WTC11 (cell line): ENCODE measurements at places on chromosomes 7 and 10. TPM values are rescaled to one million over a fixed set of nuclear protein-coding genes. Genes with fewer than 3 reads are reported as not detected.

- peak overlapping the region; percentile 68 for H3K4me3 ChIP-seq
- H3K27me3 ChIP-seq, result no peaks in the 10 kb centered on the region
- no peak overlapping the region for H3K27ac ChIP-seq
These were observed 918 bp downstream of the CALHM2 start for GRCh38 chr10:103451091-103451813.

DNA sequence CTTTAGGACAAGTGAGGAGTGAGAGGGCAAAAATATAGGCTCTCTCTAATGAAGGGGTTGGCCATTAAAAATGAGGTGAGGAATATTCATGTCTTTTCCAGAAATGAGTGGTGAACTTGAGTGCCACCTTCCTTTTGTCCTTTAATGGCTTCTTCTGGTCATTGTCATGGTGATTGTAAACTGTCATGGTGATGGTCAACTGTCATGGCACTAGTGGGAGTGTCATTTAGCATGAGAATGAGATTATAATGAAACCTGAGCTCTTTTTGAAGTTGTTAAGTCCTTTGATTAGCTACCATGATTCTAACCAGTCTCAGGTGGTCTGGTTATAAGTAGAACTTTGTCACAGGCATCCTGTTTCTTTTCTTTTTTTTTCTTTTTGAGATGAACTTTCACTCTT is 524.4 kb downstream of the NEBL start:
- peaks cover 42% of the 10 kb centered on the region for H3K36me3 ChIP-seq
- peak overlapping the region; percentile 66 for H3K4me3 ChIP-seq
- H3K4me1 ChIP-seq, result peaks cover 60% of the 10 kb centered on the region
- DNase-seq, result no peak

DNA sequence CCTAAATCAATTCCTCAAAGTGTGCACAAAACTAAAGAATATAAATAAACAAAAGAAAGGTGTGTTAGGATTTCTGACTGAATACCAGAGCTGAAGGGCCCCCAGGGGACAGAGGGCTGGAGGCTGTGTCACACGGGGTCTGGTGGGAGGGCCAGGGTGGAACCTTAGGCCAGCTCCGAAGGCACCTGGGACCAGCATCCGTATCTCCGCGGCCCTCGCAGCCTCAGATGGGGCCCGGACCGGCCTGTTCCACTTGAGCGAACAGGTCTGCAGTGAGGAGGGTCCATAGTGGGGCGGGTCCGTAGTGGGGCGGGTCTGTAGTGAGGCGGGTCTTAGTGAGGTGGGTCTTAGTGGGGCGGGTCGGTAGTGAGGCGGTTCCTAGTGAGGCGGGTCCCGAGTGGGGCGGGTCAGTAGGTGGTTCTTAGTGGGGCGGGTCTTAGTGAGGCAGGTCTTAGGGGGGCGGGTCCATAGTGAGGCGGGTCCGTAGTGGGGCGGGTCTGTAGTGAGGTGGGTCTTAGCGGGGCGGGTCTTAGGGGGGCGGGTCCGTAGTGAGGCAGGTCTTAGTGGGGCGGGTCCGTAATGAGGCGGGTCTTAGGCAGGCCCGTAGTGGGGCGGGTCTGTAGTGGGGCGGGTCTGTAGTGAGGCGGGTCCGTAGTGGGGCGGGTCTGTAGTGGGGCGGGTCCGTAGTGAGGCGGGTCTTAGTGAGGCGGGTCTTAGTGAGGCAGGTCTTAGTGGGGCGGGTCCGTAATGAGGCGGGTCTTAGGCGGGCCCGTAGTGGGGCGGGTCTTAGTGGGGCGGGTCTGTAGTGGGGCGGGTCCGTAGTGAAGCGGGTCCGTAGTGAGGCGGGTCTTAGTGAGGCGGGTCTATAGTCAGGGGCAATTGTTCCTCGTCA is 15.1 kb downstream of the GPR146 start:
- H3K27ac ChIP-seq, result peak overlapping the region; percentile 80
- peaks cover 10% of the 10 kb centered on the region for H3K4me1 ChIP-seq
- H3K27me3 ChIP-seq, result no peaks in the 10 kb centered on the region
- H3K36me3 ChIP-seq, result no peaks in the 10 kb centered on the region

- no peak within 1 kb of the TSS; the same call in 1 of the 2 replicates for H3K27ac ChIP-seq
- no peaks in the 10 kb centered on the region for H3K36me3 ChIP-seq
- peaks cover 7% of the 10 kb centered on the region for H3K4me1 ChIP-seq
- H3K4me3 ChIP-seq, result peak within 1 kb of the TSS; percentile 83
- peak; percentile 96 for DNase-seq
These were observed at the start of gene MLXIPL for GRCh38 chr7:73623798-73624668. TSS of gene MLXIPL (minus strand) at chr7:73624522. CDS start at chr7:73624492, 30 bp downstream.

GRCh38 chr7:44431091-44431608 is 59.3 kb downstream of the NUDCD3 start:
- H3K4me3 ChIP-seq, result no peak overlapping the region
- no peaks in the 10 kb centered on the region for H3K27me3 ChIP-seq
- H3K27ac ChIP-seq, result no peak overlapping the region
- H3K36me3 ChIP-seq, result peaks cover 8% of the 10 kb centered on the region

DNA sequence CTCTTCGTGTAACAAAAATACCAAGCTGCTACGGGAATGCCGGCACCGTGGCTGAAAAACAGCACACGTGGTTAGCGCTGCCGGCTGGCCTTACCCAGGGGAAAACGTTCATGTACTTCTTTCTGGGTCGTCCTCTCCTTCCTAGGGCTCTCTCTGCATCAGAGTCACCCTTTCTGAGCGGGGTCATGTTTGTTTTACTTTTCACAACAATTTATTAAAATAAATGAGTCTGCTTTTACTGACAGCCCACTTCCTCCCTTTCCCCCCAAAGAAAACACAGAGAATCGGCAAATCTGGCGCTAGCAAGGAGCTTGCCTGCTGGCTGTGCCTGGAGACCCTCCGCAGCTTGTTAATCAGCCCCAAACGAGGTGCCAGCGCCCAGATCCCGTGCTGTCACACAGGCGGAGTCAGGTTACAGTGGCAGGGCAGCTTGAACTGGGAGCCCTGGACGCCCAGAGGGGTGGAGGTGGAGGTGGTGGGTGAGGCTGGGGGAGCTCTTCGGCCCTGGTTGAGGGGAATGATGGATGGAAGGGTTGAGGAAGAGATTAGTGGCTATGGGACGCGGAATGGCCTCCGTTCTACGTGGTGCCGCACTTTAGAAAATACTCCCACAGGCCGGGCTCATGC is 162.2 kb upstream of the TNS3 start:
- H3K27me3 ChIP-seq, result no peaks in the 10 kb centered on the region
- peaks cover 20% of the 10 kb centered on the region for H3K4me1 ChIP-seq
- H3K4me3 ChIP-seq, result no peak overlapping the region
- peak; percentile 57 for DNase-seq

DNA sequence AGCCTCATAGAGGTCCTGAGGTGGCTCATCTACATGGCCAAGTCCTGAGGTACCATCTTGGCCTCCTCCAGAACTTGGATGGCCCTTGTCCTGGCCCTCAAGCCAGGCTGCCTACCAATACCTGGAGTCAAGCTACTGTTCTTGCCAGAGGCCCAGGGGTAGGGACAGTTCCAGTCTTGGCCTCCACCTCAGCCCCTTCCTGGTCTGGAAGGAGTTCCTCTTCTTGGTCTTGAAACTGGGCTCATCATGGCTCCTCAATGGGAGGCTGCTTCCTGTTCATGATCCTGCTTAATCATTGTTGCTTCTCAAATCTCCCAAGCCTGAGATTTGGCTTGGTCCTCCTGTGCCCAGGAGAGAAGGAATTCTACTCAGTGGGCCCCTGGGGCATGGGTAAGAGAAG is 3.9 kb downstream of the HPS6 start:
- H3K4me1 ChIP-seq, result peaks cover 14% of the 10 kb centered on the region
- no peaks in the 10 kb centered on the region for H3K36me3 ChIP-seq
- H3K27me3 ChIP-seq, result peaks cover 7% of the 10 kb centered on the region
- H3K27ac ChIP-seq, result peak overlapping the region; percentile 7; the same call in 1 of the 2 replicates
- DNase-seq, result no peak

DNA sequence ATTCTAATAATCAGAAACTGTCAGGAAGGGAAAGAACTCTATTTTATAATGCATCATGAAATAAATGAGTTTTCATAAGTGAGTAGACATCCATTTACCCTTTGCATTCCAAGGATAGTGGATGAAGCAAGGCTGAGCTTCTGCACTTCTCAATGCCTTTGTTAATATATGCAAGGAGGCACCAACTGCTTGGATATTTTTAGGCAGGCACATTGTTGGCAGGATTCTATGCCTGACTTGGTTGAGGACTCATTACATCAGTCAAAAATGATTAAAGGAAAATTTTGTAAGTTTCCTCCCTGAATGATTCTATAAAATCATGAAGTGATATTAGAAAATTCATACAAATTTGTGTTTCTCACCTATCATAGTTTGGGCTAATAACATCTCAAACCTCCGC is 612.2 kb upstream of the POM121L12 start:
- no peak overlapping the region for H3K27ac ChIP-seq
- no peak overlapping the region for H3K4me3 ChIP-seq
- H3K4me1 ChIP-seq, result no peaks in the 10 kb centered on the region
- H3K27me3 ChIP-seq, result no peaks in the 10 kb centered on the region

- no peaks in the 10 kb centered on the region for H3K36me3 ChIP-seq
- H3K27me3 ChIP-seq, result peaks cover 21% of the 10 kb centered on the region
- 0 out of 2 replicates have a peak, but pooled peaks cover 3% of the 10 kb centered on the region for H3K4me1 ChIP-seq
- no peak overlapping the region for H3K4me3 ChIP-seq
- H3K27ac ChIP-seq, result no peak overlapping the region
These were observed 1.6 kb downstream of the VSTM4 start for GRCh38 chr10:49113741-49114141.

DNA sequence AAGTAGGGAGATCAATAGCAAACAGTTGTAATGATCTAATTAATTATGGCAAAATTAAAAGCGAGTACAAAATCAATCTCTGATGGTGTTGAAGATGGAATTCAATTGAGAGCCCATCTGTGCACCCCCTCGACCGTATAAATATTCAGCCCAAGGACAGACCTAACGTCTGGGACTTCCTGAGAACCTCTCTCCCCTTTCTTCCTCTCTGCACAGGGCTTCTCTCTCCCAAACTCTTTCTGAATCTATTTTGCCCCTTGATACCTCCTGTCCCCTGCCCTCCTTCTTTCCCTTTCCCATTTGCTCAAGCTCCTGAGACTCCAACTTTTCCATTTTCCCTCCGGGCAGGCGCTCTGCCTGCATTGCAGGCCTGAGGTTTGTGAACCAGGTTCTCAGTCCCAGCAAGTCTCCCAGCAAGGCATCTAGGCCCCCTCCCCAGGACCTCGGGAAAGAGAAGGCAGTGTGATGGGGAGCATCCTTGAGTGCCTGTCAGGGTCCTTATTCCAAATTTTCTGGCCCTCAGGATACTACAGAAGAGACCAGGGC is 8.5 kb upstream of the PAX2 start:
- no peaks in the 10 kb centered on the region for H3K36me3 ChIP-seq
- no peak for DNase-seq
- H3K27ac ChIP-seq, result no peak overlapping the region
- H3K4me3 ChIP-seq, result peak overlapping the region; percentile 43
- H3K4me1 ChIP-seq, result peaks cover 66% of the 10 kb centered on the region

DNA sequence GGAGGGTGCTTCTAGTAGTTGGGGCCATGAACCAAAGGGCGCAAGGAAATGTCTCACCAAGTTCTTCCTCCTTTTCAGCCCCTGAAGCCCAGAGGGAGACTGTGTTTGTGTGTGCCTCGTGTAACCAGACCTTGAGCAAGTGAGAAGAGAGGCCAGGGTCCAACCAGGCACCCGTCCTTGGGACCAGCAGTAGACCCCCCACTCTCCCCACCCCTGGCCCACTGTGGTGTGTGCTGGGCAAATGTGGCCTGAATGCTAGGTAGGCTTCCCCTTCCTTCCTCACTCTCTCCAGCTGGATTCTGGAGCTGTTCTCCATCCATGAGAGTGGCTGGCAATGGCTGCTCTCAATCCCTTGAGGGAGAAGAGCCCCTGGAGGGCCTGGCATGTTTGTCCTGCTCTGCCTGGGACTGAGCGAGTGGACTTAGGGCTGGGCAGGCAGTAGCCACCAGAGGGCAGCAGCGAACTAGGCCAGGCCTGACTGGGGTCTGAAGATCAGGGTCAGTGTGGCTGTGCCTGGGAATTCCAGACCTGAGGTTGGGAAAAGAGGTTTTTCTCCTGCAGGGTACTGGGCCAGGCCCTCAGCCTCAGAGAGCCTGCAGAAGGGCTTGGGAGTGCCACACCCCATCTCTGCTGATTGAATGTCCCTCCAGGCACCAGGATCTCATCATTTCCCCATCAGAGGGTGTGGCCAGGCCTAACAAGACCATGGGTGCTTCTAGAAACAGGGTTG is 12.5 kb downstream of the SFRP5 start:
- H3K4me1 ChIP-seq, result peaks cover 14% of the 10 kb centered on the region
- peaks cover 32% of the 10 kb centered on the region for H3K36me3 ChIP-seq
- no peak overlapping the region for H3K4me3 ChIP-seq
- H3K27me3 ChIP-seq, result no peaks in the 10 kb centered on the region
- peak overlapping the region; percentile 53; the same call in 1 of the 2 replicates for H3K27ac ChIP-seq

GRCh38 chr7:128322040-128322643 is 21.6 kb downstream of the RBM28 start:
- H3K27me3 ChIP-seq, result no peaks in the 10 kb centered on the region
- H3K27ac ChIP-seq, result no peak overlapping the region
- no peaks in the 10 kb centered on the region for H3K4me1 ChIP-seq
- no peak for DNase-seq

DNA sequence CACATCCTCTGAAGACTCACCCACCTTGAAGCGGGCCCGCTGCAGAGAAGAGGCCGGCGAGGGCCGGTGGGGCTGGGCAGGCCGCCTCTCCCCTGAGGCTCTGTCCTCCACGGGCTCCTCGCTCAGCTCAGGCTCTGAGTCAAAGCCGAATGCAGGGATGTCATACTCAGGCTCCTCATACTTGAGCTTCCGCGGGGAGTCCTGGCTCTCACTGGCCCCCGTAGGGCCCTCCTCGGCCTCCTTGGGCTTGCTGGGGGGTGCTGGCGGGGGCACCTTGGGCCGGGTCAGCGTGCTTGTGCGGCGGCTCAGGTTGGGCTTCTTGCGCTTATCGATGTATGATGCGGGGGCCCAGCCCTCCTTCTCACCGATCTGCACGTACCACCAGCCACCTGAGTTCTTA is 109.9 kb downstream of the NEURL1 start:
- peaks cover 6% of the 10 kb centered on the region for H3K4me1 ChIP-seq
- no peak overlapping the region for H3K27ac ChIP-seq
- peaks cover 5% of the 10 kb centered on the region; the same call in 1 of the 2 replicates for H3K27me3 ChIP-seq

- DNase-seq, result no peak
- no peak overlapping the region for H3K4me3 ChIP-seq
- H3K27ac ChIP-seq, result no peak overlapping the region
- peaks cover 7% of the 10 kb centered on the region; the same call in 1 of the 2 replicates for H3K27me3 ChIP-seq
- peaks cover 45% of the 10 kb centered on the region for H3K36me3 ChIP-seq
These were observed 13.7 kb upstream of the ZNF248 start for GRCh38 chr10:37871143-37871542.

The WDR86 gene
- 24.4 to 32.4 TPM (median 30.7 TPM) in 3 replicates for total RNA-seq

The GIMAP1 gene
- total RNA-seq, result 0.05 to 0.09 TPM in 2 of 3 replicates, not detected in the other

The STAM gene
- 20.7 to 24.2 TPM (median 22.9 TPM) in 3 replicates for total RNA-seq

The ZNF22 gene
- 31.0 to 36.8 TPM (median 35.9 TPM) in 3 replicates for total RNA-seq

The CYP2C18 gene
- 0.07 to 0.28 TPM (median 0.14 TPM) in 3 replicates for total RNA-seq

The CDH23 gene
- 2.1 to 3.1 TPM (median 2.9 TPM) in 3 replicates for total RNA-seq

The TFPI2 gene
- total RNA-seq, result 7.8 to 10.4 TPM (median 8.7 TPM) in 3 replicates

The HECW1 gene
- total RNA-seq, result 4.9 to 6.1 TPM (median 5.4 TPM) in 3 replicates

The CALML5 gene
- total RNA-seq, result 0.23 TPM in 1 of 3 replicates, not detected in the others

The CLRN3 gene
- total RNA-seq, result not detected in 3 replicates
